GM19239 (cell line): ENCODE measurements at places on chromosomes 12 and 14.

GRCh38 chr14:36055681-36056225 is 120.8 kb downstream of the PTCSC3 start:
- DNase-seq = no peak

GRCh38 chr14:100567877-100568163 is 19.4 kb downstream of the BEGAIN start:
- no peak for DNase-seq

- no peak for DNase-seq
Measured at GRCh38 chr12:89965993-89966392, 257.4 kb upstream of the ATP2B1 start.

GRCh38 chr12:49924628-49925246 is 21.0 kb upstream of the FAIM2 start:
- no peak for DNase-seq

DNA sequence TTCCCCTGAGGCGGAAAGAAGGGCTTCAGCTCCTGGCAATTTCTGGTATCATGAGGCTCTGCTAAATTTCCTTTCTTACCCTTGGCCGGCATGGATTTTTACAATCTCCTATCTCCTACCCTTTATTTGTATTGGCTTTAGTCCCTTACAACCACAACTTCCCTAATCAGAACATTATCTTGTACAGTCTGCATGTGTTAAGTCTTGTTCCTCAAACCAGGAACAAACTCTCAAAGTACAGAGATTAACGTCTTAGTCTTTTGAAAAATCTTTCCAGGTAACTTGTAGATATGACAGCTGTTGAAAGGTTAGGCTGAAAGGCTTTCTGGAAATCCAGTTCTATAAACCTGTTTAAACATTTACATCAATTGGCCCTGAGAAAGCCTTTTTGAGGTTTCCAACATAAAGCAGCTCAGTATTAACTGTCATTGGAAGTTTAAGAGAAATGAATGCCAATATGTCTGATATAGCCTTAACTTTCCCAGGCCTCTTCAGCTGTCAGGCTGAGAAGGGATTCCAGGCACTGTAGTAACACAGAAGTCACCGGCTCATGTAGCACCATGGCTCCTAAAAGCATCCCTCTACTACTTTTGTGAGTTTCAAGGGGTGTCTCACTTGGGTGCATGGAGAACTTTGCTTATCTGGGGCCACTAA is 360.5 kb downstream of the FUT8 start:
- no peak for DNase-seq

- no peak for DNase-seq
Measured at GRCh38 chr14:71607056-71607455, 325.2 kb upstream of the RGS6 start.

- DNase-seq = no peak
Measured at GRCh38 chr12:45379261-45379660, 163.4 kb downstream of the ANO6 start.

- DNase-seq = no peak
Measured at GRCh38 chr14:94041551-94042346, 15.6 kb downstream of the OTUB2 start.
